Sigmoid colon (tissue), 7 donors: ENCODE measurements at places on chromosomes 1 and 21.

DNA sequence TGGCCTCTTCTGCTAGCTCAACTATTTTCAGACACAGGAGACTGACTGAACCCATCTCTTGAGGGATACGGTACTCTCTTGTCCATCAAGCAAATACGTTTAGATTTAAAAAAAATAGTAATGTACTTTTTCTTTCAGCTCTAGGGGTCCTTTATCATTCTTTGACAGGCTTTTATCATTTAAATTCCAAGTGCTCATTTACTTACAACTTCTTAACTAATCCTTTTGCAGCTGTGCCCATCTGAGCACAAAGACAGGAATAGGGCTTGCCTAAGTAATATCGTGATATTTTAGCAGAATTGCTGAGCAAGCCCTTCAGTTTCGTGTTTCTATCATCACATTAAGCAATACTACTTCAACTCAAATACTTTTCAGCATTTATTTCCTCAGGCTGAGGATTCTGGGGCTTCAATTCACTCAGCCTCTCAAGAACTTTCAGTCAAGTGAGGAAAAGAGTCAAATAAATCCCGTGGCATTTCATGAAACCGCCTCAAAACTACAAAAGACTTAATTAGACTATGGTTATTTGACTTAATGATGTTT is 317.6 kb downstream of the BACH1 start:
- no peaks in the 10 kb centered on the region for H3K4me1 ChIP-seq
- no peaks in the 10 kb centered on the region for H3K27me3 ChIP-seq
- no peak overlapping the region for H3K27ac ChIP-seq
- no peaks in the 10 kb centered on the region for H3K36me3 ChIP-seq
- DNase-seq: no peak
- H3K4me3 ChIP-seq: no peak overlapping the region

DNA sequence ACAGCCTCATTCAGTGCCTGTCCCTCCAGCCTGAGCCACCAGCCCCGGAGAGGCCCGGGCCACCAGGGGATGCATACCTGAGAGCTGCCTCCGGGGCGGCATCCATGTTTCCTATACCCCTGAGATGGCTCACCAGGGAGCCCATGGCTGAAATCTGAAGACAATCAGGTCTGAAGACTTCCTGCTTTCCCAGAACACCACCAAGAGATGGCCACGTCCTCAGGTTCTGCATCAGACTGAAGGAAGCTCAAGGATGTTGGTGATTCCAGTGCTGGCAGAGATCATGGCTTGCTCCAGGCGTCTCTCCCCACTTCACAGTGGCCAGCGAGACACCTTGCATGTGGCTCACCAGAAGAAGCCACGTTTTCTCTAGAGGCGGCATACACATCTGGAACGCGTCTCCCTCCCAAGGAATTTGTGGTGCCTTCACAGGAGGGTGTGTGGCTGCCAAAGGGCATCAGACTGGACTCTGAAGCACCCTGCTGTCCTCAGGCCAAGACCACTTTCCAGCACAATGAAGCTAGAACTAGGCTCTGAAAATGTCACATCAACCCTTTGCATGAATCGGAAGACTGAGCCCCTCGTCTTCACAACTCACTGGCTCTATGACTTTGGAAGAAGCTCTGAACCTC is 170.7 kb upstream of the IRF2BP2 start:
- peaks cover 3% of the 10 kb centered on the region for H3K27me3 ChIP-seq
- no peak for DNase-seq
- no peak overlapping the region for H3K4me3 ChIP-seq
- no peaks in the 10 kb centered on the region for H3K4me1 ChIP-seq
- H3K27ac ChIP-seq: no peak overlapping the region
- H3K36me3 ChIP-seq: no peaks in the 10 kb centered on the region

GRCh38 chr1:200895801-200896530 is 1.3 kb downstream of the INAVA start:
- no peak overlapping the region for H3K4me3 ChIP-seq
- H3K27me3 ChIP-seq: peaks cover 15% of the 10 kb centered on the region
- no peaks in the 10 kb centered on the region for H3K36me3 ChIP-seq
- no peak overlapping the region for H3K27ac ChIP-seq
- H3K4me1 ChIP-seq: peaks cover 8% of the 10 kb centered on the region
- DNase-seq: no peak

DNA sequence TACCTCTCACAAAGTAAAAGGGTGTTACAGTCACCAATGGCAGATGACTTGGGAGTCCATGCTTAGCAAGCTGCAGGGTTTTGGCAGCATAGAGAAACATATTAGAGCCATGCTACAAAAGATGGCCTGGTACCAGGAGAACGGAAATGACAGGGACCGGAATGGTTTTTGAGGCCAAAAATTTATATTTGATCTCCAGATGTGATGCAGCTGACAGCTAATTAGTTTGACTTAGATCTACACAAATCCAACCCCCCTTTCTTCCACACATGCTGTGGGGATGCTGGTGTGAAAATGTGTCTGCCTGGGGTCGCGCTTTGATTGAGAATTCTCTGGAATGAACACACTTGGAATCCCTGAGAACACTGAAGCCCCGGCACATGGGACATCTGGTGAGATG is 26.5 kb downstream of the SYF2 start:
- H3K4me1 ChIP-seq: peaks cover 5% of the 10 kb centered on the region
- no peak overlapping the region for H3K27ac ChIP-seq
- peak; percentile 20 for DNase-seq
- H3K4me3 ChIP-seq: no peak overlapping the region
- H3K36me3 ChIP-seq: no peaks in the 10 kb centered on the region
- no peaks in the 10 kb centered on the region for H3K27me3 ChIP-seq

DNA sequence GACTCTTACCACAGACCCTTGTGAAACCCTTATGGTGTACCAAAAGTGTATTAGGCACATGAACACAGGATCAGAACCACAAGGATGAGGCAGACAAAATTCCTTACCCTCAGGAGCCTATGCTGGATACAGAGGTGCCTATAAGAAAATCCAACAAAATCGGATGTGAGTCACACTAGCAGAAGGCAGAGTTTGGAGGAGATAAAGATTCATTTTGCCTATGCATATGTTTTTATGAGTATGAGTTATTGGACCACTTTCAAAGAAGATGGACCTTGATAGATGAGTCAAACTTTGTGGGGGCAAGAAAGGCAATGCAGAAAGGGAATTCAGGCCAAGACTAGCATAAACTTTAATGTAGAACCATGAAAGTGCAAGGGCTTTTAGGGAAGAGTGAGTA is 17.0 kb downstream of the CAMK1G start:
- no peak for DNase-seq
- H3K27me3 ChIP-seq: no peaks in the 10 kb centered on the region
- H3K4me1 ChIP-seq: no peaks in the 10 kb centered on the region
- no peak overlapping the region for H3K4me3 ChIP-seq
- no peaks in the 10 kb centered on the region for H3K36me3 ChIP-seq
- H3K27ac ChIP-seq: no peak overlapping the region

DNA sequence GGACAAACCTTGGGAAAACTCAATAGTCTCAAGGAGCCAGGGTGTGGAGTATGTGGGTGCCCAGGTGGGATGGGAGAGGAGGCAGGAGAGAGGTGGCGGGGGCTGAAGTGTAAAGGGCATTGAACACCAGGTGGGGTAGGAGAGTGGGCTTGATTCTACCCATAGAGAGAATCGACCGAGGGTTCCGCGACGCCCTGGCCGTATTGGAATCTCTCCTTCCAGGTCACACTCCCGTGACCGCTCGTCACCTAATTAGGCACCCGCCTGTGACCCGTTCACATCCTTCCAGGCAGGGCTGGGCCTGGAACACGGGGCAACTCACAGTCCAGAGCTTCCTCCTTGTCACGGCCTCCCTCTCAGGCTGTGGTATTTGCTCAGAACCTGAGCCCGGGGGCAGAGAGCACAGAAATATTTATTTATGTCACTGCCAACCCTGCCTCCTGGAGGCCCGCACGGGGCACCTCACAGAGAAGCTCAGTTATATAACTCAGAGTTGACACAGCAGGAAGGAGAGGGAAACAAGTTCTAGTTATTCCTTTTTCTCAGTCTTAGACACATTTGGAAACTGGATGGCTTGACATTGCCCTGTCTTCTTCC is 12.0 kb downstream of the NCMAP start:
- H3K4me3 ChIP-seq: no peak overlapping the region
- H3K27ac ChIP-seq: no peak overlapping the region
- DNase-seq: no peak

- H3K27me3 ChIP-seq: no peaks in the 10 kb centered on the region
- H3K36me3 ChIP-seq: no peaks in the 10 kb centered on the region
- H3K4me3 ChIP-seq: no peak overlapping the region
- H3K4me1 ChIP-seq: peaks cover 11% of the 10 kb centered on the region
- no peak for DNase-seq
Measured at GRCh38 chr1:231554969-231555368, 26.5 kb downstream of the TSNAX start.
